Osteoblast (primary cell): ENCODE measurements at places on chromosomes 2 and 18. TPM values are rescaled to one million over a fixed set of nuclear protein-coding genes. Genes with fewer than 3 reads are reported as not detected.

DNA sequence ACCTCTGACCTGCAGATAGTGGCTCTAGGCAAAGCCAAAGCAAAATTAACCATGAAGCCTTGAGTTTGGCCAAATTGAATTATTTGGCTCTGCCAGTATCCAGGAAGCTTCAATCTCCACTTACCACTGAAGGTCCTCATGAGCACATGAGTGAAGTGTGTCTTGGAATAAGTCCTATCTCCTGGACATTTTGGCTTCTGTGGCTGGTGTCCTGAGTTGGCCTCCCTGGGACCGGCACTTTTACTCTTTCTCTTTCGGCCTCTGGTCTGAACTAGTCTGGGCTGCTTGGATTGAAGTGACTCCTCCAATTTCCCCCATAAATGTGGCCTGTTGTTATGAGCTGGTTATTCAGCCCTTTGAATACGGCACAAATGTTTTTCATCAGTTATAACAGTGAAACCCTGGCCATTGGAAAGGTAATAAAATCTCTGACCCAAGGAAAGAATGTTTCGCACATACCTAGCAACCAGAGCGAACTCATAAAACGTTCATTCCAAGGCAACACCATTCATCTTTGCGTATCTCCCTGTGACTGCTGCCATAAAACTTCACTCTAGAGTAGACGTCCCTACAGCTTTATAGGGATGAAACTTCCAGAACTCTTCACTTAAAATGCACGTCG lies 216.4 kb downstream of the LPIN1 start:
- peaks cover 1% of the 10 kb centered on the region for H3K4me1 ChIP-seq
- H3K36me3 ChIP-seq, result no peaks in the 10 kb centered on the region
- peaks cover 7% of the 10 kb centered on the region for H3K27me3 ChIP-seq
- H3K4me3 ChIP-seq, result no peak overlapping the region
- no peak for DNase-seq
- no peak overlapping the region for H3K27ac ChIP-seq

DNA sequence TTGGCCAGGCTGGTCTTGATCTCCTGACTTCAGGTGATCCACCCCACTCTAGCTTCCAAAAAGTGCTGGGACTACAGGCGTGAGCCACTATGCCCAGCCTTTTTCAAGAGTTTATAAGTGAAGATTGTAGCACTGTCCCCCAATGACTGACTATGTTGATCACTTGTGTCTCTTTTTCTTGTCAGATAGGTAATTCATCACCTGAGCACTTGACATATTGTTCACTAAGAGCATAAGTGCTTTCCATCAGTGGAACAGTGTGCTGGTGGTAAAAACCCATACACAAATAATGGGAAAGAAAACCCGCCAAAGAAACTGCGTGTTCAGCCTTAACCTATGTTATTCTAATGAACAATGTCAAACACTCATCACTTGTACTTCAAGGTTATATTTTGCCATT lies 414.4 kb upstream of the CDH7 start:
- H3K36me3 ChIP-seq, result no peaks in the 10 kb centered on the region
- no peaks in the 10 kb centered on the region for H3K4me1 ChIP-seq
- H3K27ac ChIP-seq, result no peak overlapping the region
- DNase-seq, result no peak
- no peak overlapping the region for H3K4me3 ChIP-seq

- peaks cover 15% of the 10 kb centered on the region for H3K27me3 ChIP-seq
- no peak overlapping the region for H3K4me3 ChIP-seq
- H3K36me3 ChIP-seq, result no peaks in the 10 kb centered on the region
- no peak overlapping the region for H3K27ac ChIP-seq
- DNase-seq, result no peak
These were observed 61.4 kb downstream of the DIPK1C start for GRCh38 chr18:74395648-74396154.

- no peak for DNase-seq
- H3K27ac ChIP-seq, result no peak overlapping the region
- H3K4me1 ChIP-seq, result no peaks in the 10 kb centered on the region
- no peaks in the 10 kb centered on the region for H3K27me3 ChIP-seq
These were observed 280.7 kb upstream of the VWC2L start for GRCh38 chr2:214130114-214130513.

DNA sequence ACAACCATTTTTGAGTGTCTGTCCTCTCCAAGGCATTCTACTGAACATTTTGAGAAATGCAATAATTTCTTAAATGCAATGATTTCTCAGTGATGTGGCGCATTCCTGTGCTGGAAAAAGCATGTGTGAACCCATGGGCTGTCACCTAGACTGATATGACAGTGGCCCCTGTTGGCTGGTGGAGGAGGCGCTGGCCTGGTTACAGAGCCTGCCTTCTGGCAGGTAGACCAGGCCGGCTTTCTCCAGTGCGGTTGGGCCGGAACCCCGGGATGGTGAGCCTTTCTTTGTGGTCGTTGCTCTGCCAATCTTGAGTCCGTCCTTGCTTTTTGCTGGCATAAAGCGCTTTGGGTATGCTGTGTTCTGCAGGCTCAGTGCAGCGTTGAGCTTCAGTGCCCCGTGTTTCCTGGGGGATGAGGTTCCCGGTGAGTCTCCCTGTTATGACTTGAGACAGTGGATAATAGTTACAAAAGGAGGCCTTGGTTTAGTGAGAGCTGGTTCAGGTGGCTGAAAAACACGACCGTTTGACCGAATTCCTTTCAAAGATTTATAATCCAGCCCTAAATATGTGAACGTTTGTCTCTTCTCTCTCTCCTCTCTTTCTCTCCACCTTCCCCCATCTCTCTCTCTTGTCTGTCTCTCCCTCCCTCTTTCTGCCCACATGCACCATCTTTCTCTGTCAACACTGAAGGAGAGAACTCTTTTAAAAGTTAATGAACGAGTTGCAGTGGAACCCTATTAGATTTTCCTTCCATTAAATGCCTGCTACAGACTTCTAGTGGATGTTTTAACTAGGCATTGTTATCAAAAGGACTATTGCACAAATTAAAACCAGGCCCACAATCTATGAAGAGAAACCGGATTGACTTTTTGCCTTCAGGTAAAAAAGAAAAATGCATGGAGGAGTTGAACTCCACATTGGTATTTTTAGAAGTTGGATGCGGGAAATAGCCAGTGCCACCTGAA lies 34.0 kb downstream of the TSHZ1 start:
- H3K27me3 ChIP-seq, result no peaks in the 10 kb centered on the region
- peaks cover 19% of the 10 kb centered on the region for H3K4me1 ChIP-seq
- no peak overlapping the region for H3K4me3 ChIP-seq
- H3K27ac ChIP-seq, result no peak overlapping the region

DNA sequence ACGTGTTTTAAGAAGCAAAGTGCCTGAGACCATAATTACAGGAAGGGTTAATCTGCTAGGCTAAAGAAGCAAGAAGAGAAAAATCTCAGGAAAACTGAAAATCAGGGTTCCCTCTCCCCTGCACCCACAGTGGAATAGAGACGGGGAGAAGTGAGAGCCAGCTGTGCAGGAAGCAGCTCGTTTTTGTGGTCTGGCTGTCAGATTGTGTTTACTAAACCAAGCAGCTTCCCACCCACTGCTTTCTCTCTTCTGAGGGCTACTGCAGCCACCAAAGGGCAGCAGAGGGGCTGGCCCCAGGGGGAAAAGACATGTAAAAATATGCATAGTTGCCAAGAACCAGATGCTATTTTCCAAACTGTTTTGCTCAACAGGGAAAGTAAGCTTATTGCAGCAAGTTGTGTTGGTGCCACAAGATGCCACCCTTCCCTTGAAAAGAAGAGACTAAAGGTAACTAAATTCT lies 72.6 kb upstream of the THUMPD2 start:
- H3K4me1 ChIP-seq, result peaks cover 7% of the 10 kb centered on the region
- H3K27ac ChIP-seq, result no peak overlapping the region
- DNase-seq, result no peak
- peak overlapping the region; percentile 10 for H3K4me3 ChIP-seq
- H3K27me3 ChIP-seq, result no peaks in the 10 kb centered on the region

DNA sequence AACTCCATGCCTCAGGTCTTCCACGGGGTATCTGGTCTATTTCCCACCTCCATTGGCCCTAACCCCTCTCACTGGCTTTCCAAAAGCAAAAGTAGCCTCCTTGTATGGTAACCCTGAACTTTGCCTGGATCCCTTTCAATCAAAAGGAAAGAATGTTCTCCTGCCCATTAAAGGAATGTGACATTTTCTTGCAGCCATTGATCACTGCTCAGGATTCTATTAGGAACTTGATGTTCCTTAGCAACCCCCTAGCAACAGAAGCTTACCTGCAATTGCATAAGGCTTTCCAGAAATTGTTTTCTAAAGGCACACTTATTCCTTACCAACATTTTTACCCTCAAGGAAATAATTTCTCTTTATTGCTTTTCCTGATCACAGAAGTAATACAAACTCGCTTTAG lies 91.4 kb upstream of the AGAP1 start:
- peaks cover 5% of the 10 kb centered on the region for H3K27me3 ChIP-seq
- no peak overlapping the region for H3K4me3 ChIP-seq
- H3K36me3 ChIP-seq, result no peaks in the 10 kb centered on the region
- H3K4me1 ChIP-seq, result no peaks in the 10 kb centered on the region
- H3K27ac ChIP-seq, result no peak overlapping the region

- DNase-seq, result no peak
- peaks cover 5% of the 10 kb centered on the region for H3K4me1 ChIP-seq
- no peaks in the 10 kb centered on the region for H3K27me3 ChIP-seq
These were observed 123.5 kb upstream of the BOD1L2 start for GRCh38 chr18:57023275-57023882.

DNA sequence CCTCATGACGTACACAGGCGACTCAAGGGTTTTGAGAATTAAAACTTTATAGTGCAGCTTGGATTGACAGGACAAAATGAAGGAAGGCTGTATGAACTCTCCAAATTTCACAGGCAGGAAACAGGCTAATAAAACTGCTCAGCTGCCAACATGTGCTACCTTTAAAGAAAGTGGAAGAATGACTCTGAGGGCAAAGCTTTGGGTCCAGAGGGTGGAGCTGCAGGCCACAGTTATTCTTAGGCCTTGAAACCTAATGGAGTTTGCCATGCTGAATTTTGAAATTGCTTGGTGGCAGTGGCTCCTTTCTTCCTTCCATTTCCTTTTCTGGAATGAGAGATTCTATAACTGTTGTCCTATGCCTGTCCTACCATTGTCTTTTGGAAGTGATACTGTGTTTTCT lies 34.8 kb downstream of the HAT1 start:
- no peak overlapping the region for H3K27ac ChIP-seq
- no peaks in the 10 kb centered on the region for H3K27me3 ChIP-seq
- peaks cover 2% of the 10 kb centered on the region for H3K36me3 ChIP-seq

- DNase-seq, result peak; percentile 80
- no peak overlapping the region for H3K4me3 ChIP-seq
- peaks cover 89% of the 10 kb centered on the region for H3K27me3 ChIP-seq
These were observed 3.7 kb upstream of the SIX3 start for GRCh38 chr2:44937688-44938240.

- DNase-seq, result peak; percentile 2
- peaks cover 29% of the 10 kb centered on the region for H3K4me1 ChIP-seq
- H3K27ac ChIP-seq, result no peak overlapping the region
- no peak overlapping the region for H3K4me3 ChIP-seq
- H3K36me3 ChIP-seq, result no peaks in the 10 kb centered on the region
- no peaks in the 10 kb centered on the region for H3K27me3 ChIP-seq
These were observed 68.7 kb downstream of the RHBDD1 start for GRCh38 chr2:226904592-226904991.

DNA sequence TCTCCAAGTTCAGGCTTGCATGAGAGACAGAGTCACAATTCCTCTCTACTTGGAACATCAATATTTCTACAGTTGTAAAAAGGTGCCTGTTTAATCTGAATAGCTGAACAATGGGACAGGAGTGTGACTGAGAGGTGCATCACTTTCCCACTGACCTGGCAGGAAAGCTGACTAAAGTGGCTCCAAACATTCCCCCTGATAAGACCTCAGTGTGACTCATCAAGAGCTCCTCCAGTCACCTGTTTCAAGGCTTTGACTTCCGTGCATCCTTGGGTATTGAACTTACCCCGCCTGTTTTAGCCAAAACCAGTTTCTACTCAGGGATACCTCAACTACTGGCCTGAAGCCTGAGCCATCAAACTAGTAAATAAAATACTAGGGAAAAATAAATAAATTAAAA lies 453.9 kb upstream of the DDX18 start:
- H3K27ac ChIP-seq, result no peak overlapping the region
- H3K36me3 ChIP-seq, result no peaks in the 10 kb centered on the region
- no peak overlapping the region for H3K4me3 ChIP-seq
- no peaks in the 10 kb centered on the region for H3K4me1 ChIP-seq

GRCh38 chr2:9765611-9766531 lies 77.4 kb upstream of the TAF1B start:
- no peaks in the 10 kb centered on the region for H3K36me3 ChIP-seq
- H3K4me3 ChIP-seq, result no peak overlapping the region

GRCh38 chr2:227717687-227718567 lies at the start of gene SLC19A3:
SLC19A3 (minus strand) TSS chr2:227718028; CDS start chr2:227702318, 15,710 bp downstream.
- no peak within 1 kb of the TSS for H3K27ac ChIP-seq
- H3K4me1 ChIP-seq, result peaks cover 4% of the 10 kb centered on the region
- H3K4me3 ChIP-seq, result peak within 1 kb of the TSS; percentile 71
- peaks cover 11% of the 10 kb centered on the region for H3K27me3 ChIP-seq

- peaks cover 21% of the 10 kb centered on the region for H3K4me1 ChIP-seq
- no peaks in the 10 kb centered on the region for H3K27me3 ChIP-seq
- DNase-seq, result no peak
- no peak overlapping the region for H3K27ac ChIP-seq
- no peaks in the 10 kb centered on the region for H3K36me3 ChIP-seq
- H3K4me3 ChIP-seq, result no peak overlapping the region
These were observed 15.3 kb upstream of the PPP4R1 start for GRCh38 chr18:9629709-9630108.

DNA sequence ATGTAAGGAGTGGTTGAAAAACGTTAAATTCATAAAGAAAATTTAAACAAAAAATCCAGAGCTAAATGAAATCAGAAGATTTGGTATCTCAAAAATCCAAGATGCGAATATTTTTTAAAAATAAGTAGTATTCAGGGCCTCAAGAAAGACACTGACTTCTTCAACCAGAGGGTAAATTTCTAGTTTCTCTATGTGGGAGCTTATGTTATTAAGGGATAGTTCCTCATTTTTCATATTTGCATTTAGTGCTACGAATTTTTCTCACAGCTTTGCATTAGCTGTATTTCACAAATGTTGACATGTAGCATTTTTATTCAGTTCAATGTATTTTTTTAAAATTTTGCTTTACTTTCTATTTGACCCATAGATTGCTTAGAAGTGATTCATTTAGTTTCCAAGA lies 454.7 kb downstream of the CBLN2 start:
- H3K36me3 ChIP-seq, result no peaks in the 10 kb centered on the region
- H3K4me1 ChIP-seq, result no peaks in the 10 kb centered on the region
- no peak overlapping the region for H3K4me3 ChIP-seq
- H3K27me3 ChIP-seq, result no peaks in the 10 kb centered on the region
- no peak for DNase-seq

GRCh38 chr2:25176541-25177181 lies 8.3 kb upstream of the POMC start:
- no peaks in the 10 kb centered on the region for H3K36me3 ChIP-seq
- no peak for DNase-seq
- no peak overlapping the region for H3K4me3 ChIP-seq
- H3K27me3 ChIP-seq, result peaks cover 32% of the 10 kb centered on the region
- H3K4me1 ChIP-seq, result no peaks in the 10 kb centered on the region

DNA sequence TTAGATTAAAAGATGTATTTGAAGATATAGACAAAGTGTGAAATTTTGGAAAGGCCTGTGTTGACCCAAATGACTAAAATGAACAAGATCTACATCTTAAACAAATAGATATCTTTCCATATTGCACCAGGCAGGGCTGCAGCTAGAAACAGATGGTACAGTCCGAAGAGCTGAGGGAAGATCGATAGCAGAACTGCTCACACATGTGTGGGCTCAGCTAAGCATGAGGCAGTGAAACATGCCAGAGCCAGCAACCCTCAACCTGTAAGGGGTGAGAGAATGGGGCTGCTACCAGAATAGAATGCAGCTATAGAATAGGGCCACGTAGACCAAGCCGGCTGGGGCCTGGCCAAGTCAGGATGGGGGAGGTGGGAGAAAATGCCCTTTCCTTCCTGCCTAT lies 87.8 kb downstream of the SLC5A7 start:
- H3K4me1 ChIP-seq, result no peaks in the 10 kb centered on the region
- no peak overlapping the region for H3K27ac ChIP-seq
- no peak overlapping the region for H3K4me3 ChIP-seq

The RAX gene
- total RNA-seq, result not detected in 2 replicates

The ABCG8 gene
- not detected in 2 replicates for total RNA-seq

The SEPTIN10 gene
- 101 and 107 TPM in 2 replicates for total RNA-seq

The PID1 gene
- 9.8 and 11.8 TPM in 2 replicates for total RNA-seq

The NETO1 gene
- under 0.01 TPM in 1 of 2 replicates, not detected in the other for total RNA-seq
